ENCODE measurements at places on chromosomes 2 and 18. TPM values are rescaled to one million over a fixed set of nuclear protein-coding genes. Genes with fewer than 3 reads are reported as not detected.

GRCh38 chr2:84879584-84880394 lies 1.1 kb downstream of the TRABD2A start:
- peak; percentile 26 for DNase-seq
- peaks cover 35% of the 10 kb centered on the region for H3K27me3 ChIP-seq
- no peak overlapping the region for H3K27ac ChIP-seq
- H3K4me1 ChIP-seq: peaks cover 8% of the 10 kb centered on the region
- H3K4me3 ChIP-seq: peak overlapping the region; percentile 38

GRCh38 chr18:21914739-21915319 lies 174.2 kb downstream of the MIB1 start:
- no peaks in the 10 kb centered on the region for H3K36me3 ChIP-seq
- H3K4me1 ChIP-seq: no peaks in the 10 kb centered on the region

IGFBP2 gene
- total RNA-seq: 75.9 TPM

- H3K36me3 ChIP-seq: no peaks in the 10 kb centered on the region
- no peaks in the 10 kb centered on the region for H3K27me3 ChIP-seq
- H3K4me1 ChIP-seq: no peaks in the 10 kb centered on the region
- no peak overlapping the region for H3K4me3 ChIP-seq
Measured at GRCh38 chr18:49936821-49937220, 123.5 kb upstream of the ACAA2 start.

DNA sequence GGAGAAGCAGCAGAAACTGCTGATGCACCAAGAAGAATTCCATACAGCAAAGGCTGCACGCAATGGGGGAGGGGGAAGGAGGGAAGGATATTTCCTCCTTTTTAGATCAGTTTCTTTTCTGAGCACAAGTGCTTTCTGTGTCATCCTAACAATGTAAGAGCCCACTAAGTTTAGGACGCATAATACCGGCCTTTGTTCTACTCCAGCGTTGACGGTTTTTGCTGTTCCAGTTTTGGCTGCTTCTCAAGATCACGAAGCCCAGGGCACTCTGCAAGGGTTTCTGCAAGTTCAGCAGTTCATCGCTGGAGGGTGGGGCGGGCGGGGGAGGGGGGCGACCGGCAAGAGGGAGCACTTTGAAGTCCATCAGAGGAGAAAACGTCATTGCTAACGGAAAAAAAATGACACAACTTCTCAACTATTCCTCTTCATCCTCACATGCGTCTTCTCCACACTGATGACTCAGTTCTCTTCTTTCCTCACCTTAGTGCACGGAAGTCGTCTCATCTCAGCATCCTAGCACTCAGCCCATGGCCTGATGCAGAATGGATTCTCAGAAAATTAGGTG lies 8.7 kb downstream of the FAM178B start:
- DNase-seq: peak; percentile 45
- H3K4me1 ChIP-seq: no peaks in the 10 kb centered on the region
- no peaks in the 10 kb centered on the region for H3K27me3 ChIP-seq
- no peak overlapping the region for H3K27ac ChIP-seq
- no peaks in the 10 kb centered on the region for H3K36me3 ChIP-seq
